Kidney epithelial cell (primary cell): ENCODE measurements at places on chromosomes 4 and X.
A peak's percentile ranks its signal among the peaks of the same experiment; 100 is the strongest.

DNA sequence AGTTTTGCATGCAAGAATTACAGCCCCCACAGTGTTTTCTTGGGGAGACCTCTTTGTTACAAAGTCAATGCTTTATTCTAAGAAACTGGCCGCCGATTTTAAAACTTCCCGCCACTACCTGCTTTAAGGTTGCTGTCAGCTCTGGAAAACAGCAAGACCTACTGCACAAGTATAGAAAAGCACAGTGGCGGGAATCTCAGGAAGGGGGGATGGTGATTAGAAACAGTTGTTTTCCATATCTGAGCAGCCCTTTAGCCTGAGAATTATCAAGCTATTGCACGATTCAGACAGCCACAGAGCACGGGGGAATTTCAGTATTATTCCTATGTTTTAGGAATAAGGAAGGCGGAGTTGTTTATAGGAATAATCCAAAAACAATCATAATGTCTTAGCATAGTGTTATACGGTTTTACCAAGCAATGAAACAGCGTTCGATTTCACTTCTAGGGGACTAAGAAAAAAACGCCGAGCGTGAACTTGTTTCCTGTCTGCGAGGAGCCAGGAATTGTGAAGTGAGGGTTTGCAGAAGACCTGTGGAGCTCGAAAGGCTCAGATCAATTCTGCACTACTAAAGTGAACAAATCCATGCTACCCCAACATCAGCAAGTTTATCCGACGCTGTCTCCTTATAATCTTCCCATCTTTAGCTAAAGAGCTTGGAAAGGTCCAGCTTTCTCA is 81.3 kb downstream of the HMGN5 start:
- no peak for DNase-seq

DNA sequence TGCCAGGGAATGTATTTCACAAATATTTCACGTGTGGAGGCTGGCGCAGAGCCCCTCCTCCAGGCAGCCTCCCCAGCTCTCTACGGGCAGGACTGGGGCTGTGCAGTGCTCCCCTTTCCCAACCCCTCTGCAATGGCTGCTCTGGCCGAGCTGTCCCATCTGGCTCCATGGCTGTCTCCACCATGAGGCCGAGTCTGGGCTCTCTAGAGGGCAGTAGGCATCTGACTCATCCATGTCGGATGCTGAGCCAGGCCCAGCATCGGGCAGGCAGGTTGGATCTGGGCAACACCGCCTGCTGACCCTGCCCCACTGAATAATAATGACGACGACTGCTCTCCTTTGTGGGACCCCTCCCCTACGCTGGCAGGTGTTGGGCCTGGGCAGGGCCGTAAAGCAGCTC is 11.0 kb upstream of the SH3TC1 start:
- no peak for DNase-seq

DNA sequence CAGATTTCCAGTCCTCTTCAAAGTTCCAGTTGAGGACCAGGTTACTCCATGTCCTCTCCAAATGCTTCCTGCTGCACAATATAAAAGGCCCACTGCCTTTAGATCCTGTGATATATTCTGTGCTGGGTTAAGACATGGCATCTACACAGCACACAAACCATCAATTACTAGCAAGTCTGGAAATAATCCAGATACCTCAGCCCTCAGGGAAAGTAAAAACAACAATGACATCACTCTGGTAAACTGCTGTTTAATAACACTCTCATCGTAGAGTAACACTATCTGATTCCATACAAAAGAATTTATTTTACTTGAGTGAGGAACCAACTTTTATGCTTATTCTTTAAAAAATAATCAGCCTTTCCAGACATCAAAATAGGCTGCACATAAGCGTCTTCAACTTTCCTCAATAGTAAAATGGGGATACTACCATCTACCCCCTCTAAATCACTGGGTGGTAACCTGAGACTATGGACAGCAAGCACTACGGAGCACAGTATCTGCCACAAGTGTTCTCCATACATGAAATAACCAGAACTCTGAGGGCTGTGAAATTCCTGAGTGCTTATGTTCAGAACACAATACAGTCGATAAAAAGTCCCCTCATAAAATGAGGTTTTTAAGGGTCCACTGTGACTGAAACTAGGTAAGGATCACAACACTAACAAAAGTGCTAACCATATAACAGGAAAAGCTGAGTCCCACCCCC is 53.4 kb downstream of the ABCG2 start:
- peak; percentile 44 for DNase-seq

DNA sequence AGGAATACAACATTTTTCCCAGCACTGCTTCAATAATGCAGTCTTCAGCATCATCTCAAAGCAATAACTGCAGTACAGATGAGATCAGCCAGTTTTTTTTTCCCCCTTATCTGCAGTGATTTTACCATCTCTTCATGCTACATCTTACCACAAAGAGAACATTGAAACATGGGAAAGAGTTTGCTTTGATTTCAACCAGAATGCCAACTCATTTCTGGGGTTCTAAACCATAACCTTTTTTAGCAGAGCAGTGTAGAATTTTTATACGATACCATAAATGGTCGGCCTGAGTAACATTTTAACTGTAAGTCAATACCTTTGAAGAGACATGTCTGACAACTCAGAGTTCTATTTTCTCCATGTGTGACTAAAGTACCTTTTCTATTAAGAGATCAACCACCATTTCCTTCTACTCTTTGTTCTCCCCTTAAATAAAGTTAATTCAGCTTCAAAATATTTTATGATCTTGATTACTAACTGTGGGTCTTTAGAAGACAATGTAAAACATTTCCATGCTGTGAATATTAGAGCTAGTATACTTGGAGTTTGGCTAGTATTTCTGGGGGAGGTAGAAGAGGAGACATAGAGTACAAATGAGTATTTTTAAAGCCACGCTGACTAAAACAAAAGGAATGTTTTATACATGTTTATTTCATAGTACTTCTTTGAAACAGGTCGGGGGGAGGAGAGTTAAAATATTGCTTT is 69.1 kb downstream of the TET2 start:
- DNase-seq: no peak

DNA sequence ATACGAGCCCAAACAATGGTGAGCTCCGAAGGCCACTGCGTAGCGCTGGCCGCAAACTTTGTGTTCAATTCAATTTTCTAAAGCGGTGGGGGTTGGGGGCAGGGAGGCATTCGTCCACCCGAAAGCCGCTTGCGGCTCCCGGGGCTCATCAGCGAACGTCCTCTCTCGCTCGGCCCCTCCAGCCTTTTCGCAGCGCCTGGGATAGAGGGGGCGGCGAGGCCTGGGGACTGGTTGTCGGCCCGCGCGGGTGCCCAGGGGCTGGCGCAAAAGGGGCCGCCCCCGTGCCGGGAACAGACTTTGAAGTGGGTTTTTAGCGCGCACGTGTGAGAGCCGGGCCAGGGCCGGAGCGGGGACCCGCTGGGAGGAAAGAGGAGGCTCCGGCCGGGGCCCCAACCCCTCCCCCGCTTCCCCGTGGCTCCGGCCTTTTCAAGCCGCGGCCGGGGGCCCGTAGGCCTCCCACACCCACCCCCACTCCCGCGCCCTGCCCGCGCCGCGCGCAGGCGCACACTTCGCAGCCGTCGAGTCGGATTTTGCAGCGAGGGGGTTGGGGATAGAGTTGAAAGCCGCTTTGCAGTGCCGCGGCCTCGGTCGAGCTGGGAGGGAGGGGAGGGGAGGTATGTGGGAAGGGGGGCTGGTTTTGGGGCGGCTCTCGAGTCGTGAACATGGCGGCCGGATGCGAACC is 8.3 kb downstream of the ZIC3 start:
- DNase-seq: no peak

DNA sequence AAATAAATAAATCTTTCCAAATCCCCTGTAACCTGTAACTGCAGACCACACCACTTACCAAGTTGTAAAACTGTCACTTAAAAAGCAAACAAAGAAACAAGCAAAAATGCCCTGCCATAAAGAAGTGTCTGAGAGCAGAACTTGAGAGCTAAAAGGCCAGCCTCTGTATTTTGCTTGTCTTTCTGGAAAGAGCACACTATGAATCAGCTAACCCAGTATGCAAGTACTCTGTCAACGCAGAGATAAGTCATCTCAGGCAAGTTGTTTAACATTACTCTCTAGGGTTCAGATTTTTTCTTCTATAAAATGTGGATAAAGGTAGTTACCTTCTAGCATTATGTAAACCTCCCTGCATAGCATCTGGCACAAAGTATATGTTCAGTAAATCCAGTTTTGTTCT is 134.8 kb downstream of the HS3ST1 start:
- no peak for DNase-seq

GRCh38 chr4:137825505-137825904 is 293.2 kb upstream of the PCDH18 start:
- no peak for DNase-seq

DNA sequence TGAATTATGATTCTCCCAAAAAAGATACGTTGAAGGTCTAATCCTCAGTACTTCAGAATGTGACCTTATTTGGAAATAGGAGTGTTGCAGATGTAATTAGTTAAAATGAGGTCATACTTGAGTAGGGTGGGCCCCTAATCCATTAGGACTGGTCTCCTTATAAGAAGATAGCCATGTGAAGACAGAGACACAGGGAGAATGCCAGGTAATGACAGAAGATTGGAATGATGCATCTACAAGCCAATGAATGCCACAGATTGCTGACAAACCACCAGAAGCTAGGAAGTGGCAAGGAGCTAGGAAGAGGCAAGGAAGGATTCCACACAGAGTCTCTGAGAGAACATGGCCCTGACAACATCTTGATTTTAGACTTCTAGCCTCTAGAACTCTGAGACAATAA is 7.4 kb upstream of the RPS6KA3 start:
- no peak for DNase-seq

- no peak for DNase-seq
These were observed 985.0 kb downstream of the C4orf33 start for GRCh38 chr4:130080872-130081451.

DNA sequence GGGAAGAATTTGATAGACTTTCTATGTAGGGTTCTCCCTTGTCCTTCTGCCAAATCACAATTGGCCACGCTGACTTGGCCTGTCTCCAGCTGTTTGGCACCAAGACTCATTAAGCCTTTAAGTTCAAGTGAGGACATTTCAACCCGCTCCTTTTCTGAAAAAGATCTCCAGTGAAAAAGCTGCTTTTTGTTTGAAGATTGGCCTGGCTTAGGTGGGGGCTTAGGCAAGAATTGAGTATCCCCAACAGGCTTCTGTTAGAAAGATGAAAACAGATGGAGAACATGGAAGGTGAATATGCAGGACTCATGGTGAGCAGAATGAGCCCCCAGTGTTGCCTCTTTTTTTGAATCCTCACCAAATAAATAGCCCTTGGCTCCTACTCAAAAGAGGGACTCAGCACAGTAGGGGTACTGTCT is 28.5 kb upstream of the LIMCH1 start:
- DNase-seq: no peak

GRCh38 chrX:104428231-104428630 is 137.8 kb upstream of the IL1RAPL2 start:
- DNase-seq: no peak

DNA sequence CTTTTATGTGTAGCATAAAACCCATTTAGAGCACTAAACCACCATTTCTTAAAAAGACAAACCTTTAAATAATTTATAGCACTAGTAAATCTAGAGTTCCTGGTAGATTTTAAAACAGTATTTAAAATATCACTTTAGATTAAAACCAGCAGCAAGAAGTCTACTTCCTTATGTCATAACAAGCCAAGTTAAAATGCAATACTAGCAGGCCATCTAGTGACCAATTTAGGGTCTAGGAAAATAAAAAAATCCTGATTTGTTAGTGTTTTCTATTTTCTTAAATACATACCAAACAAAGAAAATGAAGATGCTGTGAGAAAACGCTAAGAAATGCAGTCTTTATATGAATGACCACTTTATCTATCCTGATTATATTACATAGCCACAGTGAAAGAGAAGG is 53.9 kb downstream of the PAPSS1 start:
- DNase-seq: no peak

- DNase-seq: no peak
These were observed 21.6 kb downstream of the SCD5 start for GRCh38 chr4:82776925-82777542.

GRCh38 chr4:16160457-16160856 is 65.8 kb downstream of the TAPT1 start:
- DNase-seq: no peak

DNA sequence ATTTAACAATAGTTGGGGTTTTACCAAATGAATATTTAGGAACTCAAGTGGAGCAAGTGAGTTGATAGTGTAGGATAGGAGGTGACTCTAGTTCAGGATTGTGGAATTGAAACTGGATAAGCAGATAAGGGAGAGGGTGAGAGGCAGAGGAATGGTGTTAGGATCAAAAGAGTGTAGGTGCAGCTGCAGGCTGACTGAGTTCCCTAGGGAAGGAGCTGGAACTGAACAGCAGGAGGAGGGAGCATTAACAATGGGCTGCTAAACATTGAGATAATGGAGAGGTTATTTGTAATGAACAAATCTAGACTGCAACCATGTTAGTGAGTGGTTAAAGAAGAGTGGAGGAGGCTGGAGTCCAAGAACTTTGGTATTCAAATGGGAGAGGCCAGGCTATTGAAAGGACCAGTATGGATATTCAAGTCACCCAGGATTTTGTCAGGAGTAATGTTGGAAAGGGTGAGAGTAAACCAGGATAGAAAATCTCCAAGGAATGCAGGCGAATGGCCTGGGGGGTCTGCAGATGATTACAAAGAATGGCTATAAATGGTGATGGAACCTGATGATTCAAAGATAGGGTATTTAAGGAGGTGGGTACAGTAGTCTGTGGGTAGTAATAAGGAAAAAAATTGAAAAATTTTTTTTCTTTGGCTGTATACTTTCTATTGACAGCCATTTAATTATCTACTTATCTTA is 497.1 kb upstream of the TENM3 start:
- DNase-seq: no peak

GRCh38 chr4:157664726-157665125 is 444.2 kb downstream of the GRIA2 start:
- DNase-seq: peak; percentile 9

DNA sequence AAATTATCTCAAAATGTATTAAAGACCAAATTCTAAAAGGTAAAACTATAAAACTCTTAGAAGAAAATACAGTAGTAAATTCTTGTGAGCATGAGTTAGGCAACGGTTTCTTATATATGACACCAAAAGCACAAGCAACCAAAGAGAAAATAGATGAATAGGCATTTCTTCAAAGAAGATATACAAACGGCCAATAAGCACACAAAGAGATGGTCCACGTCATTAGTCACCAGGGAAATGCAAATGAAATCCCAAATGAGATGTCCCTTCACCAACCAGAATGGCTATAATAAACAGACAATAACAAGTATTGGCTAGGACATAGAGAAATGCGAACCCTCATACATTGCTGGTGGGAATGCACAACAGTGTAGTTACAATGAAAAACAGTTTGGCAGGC is 44.6 kb downstream of the RAB33A start:
- no peak for DNase-seq

GRCh38 chr4:88318751-88319350 is 34.5 kb upstream of the PPM1K start:
- no peak for DNase-seq

GRCh38 chr4:74658116-74658515 is 136.2 kb downstream of the BTC start:
- no peak for DNase-seq

- DNase-seq: no peak
These were observed 169.3 kb downstream of the CEP135 start for GRCh38 chr4:56118055-56118454.

DNA sequence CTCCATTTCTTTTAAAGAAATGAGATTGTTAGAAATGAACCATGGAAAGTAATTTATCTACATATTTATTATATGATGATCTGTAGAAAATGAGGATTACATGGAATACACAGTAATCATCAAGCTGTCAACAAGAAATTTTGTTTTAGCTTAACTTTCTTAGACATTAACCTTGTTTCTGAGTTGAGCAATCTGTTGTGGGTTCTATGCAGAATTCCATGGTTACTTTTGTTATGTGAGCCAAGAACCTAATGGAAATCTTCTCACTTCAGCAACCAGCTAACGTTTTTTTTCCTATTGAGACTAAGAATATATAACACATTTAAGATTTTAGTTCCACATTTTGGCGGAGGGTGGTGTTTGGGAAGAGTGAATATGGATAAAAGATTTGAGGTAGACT is 136.1 kb upstream of the SLC4A4 start:
- no peak for DNase-seq
